ENCODE measurements at places on chromosomes 2 and 18.

DNA sequence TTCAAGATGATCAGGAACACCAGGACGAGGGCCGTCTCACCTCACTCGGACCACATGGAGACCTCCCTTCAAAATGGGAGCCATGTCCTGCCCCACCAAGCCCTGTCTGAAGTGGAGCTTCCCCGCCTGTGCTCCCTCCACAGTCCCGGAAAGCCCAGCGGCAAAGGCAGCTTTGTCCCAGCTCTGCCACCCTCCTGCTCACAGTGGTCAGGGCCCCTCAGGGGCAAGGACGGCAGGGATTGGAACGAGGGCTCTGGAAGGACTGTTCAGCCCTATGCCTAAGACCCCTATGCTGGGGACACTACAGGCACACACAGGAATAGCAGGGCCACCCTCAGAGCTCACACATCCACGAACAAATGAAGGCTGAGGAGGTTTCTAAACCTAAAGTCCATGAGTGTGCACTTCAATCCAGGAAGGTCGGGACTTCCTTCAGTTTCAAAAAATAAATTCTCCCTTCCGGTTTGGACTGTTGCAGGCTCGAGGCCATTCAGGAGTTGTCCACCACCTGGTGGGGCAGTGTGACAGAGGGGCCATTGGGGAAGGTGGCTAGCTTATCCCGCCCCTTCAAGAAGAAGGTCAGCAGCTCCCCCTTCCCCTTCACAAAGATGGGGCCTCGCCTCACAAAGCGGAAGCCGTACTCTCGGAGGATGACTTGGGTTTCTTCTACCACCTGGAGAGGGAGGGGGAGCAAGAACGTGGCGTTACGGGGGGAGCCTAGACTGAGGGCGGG lies 26.4 kb downstream of the CENPO start:
- no peak for DNase-seq

GRCh38 chr2:73075477-73076373 lies 4.2 kb upstream of the SFXN5 start:
- DNase-seq: no peak

GRCh38 chr2:121330921-121331320 lies 45.9 kb upstream of the TFCP2L1 start:
- no peak for DNase-seq

DNA sequence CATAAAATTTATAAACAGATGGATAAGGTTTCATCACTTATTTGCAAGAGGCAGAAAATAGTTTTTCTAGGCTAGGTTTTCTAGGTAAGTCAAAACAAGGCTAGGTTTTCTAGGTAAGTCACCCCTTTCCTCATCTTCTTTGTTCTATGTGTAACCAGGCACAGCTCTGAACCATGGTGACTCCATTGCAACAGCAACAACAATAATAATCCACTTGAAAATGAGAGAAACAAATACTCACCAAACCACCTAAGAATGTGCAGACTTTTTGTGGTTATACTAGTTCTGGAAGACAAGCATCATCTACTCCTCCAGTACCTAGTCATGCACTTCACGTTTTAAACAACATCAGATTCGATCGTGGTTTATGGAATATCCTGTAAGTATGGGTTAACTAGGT lies 237.4 kb upstream of the ACVR2A start:
- DNase-seq: no peak

GRCh38 chr2:52238782-52239181 lies 1206.8 kb upstream of the NRXN1 start:
- DNase-seq: no peak

DNA sequence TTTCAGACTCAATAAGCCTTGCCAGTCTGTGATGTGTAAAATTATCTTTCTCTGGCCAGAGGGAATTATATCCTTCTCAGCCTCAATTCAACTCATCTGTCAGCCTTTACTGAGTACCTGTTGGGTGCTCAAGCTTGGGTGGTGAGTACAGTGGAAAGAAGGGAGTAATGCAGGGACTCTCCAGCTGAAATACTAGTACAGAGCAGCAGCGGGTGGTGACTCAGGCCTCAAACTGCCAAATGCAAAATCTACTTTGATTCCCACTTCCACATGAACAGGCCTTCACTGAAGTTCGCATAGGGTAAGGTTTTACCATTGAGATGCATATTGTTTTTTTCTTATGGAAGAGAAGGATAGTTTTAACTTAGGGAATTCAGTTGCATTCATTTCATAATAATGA lies 326.8 kb downstream of the LRRTM1 start:
- no peak for DNase-seq
